ENCODE measurements at places on chromosomes 13 and 19.

DNA sequence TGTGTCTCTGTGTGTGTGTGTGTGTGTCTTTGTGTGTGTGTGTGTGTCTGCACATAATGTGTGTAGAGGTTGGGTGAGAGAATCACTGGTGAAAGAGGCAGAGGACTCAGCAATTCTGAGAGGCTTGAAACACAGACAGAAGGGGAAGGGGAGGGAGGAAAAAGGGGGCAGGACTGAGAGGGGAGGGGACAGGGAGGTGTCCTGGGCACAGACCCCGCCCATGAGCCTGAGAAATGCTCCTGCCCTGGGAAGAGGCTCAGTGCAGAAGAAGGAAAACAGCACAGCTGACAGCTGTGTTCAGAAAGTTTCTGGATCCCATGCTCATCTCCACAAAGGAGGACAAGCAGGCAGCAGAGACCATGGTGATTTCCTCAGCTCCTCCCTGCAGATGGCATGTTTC, 59.1 kb upstream of the CEACAM8 start:
- DNase-seq: no peak

GRCh38 chr13:53138376-53139036, 109.9 kb downstream of the OLFM4 start:
- no peak for DNase-seq

- DNase-seq: no peak
Measured at GRCh38 chr13:95185311-95185710, 115.9 kb downstream of the ABCC4 start.

DNA sequence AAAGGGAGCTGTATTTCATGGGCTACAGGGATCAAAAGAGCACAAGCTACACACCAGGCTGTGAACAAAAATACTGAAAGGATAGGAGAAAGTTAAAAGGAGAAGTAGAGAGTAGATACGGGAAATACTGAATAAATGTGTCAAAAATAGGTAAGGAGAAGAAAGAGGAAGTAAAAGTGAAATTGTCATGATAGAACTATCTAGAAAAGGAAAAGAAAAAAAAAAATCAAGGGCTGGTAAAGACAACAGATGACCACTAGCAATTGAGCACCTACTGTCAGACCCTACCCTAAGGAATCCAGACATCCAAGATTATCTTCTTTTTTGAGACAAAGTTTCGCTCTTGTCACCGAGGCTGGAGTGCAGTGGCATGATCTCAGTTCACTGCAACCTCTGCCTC, 4.8 kb downstream of the RUBCNL start:
- DNase-seq: no peak

DNA sequence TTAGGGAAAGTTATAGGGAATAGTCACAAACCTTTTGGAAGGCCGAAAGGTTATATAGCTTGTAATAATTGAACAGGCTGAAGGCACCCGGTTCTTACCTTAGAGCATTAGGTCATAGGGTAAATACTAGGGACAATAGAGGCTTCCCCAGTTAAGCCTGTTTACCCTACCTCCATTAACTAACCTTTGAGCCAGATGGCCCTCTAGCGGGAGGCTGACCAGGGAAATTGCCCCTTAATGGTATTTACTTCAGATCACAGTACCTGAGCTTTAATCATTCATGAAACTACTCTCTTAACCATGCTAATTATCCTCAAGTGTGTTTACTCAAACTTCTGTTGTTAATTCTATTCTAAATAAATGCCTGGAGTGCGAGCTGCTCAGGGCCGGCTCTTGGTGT, 20.4 kb upstream of the ZNF83 start:
- no peak for DNase-seq

- no peak for DNase-seq
Measured at GRCh38 chr19:29495901-29496441, 29.8 kb upstream of the VSTM2B start.
